ENCODE measurements at places on chromosomes 13 and 19.

DNA sequence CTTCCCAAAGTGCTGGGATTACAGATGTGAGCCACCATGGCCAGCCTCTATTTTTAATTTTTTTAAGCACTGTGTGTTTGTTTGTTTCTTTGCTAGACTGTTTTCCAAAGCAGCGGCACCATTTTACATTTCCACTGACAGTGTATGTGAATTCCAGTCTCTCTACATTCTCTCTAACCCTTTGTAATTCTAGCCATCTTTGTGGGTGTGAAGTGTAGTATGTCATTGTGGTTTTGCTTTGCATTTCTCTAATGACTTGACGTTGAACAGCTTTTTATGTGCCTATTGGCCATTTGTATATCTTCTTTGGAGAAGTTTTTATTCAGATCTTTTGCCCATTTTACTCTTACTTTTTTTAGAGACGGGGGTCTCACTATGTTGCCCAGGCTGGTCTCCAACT lies 11.6 kb downstream of the PNPLA6 start:
- ATAC-seq: no peak

- no peak for ATAC-seq
Observed at GRCh38 chr13:109415057-109415456, 371.3 kb downstream of the IRS2 start.

DNA sequence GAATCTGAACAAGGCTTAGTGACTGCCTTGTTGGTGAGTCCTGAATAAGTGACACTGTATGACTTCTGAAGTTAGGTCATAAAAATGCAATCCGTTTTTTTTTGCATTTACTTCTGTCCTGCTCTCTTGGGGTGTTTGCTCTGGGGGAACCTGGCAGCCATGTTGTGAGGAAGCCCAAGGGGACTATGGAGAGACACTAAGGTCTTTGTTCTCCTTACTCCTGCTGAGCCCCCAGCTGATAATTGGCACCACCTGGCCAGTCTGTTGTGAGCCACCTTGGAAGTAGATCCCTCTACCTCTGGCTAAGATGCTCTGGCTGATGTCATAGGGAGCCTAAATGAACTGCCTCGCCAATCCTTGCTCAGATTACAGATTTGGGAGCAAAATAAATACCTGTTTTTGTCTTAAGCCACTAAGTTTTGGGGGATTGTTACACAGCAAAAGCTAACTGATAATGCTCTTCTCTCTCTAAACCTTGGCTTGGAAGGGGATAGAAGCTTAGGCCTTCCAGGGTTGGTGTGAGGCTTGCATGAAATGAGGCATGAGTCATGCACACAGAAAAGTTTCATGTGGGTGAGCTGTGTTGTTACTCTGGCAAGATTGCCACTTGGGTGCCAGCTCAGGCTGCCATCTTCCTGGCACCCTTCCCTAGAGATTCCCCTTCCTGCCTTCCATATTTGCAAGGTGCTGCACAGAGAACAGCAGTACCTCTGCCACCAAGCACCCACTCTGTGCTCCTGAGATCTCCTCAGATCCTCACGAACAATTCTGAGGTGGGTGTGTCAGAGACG lies 10.1 kb downstream of the TUBB4A start:
- no peak for ATAC-seq

- ATAC-seq: no peak
Observed at GRCh38 chr19:54453921-54454780, 5.2 kb downstream of the LENG8 start.

GRCh38 chr19:18058208-18059009 lies 28.3 kb downstream of the IL12RB1 start:
- peak; percentile 83 for ATAC-seq

DNA sequence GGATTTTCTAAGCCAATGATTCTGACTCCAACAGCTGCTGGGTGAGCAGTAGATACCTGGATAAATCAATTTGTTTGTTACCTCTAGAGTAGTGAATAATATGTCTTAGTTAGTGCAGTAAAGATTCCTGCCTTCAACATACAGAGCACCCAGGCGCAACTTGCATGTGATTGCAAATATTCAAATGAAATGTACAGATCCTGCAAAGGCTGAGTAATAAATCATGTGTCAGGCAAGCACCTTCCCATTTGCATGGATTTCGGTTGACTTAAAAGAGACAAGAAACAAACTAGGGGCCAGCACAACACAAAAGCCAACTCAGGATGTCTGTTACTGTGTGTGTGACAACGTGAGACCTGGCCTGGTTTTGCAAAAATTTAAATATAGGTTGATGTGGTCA lies 79.7 kb downstream of the TNFSF11 start:
- ATAC-seq: no peak

Measured in activated CD4-positive, CD25-positive, alpha-beta regulatory T cell treated with anti-CD3 and anti-CD28 coated beads, Interleukin-2, amount 50 U/mL, for 24 hours (primary cell).